Activated CD4-positive, alpha-beta memory T cell treated with anti-CD3 and anti-CD28 coated beads, Interleukin-2, amount 10 ng/mL, durations not matched to agents 7 days and 5 days (primary cell): ENCODE measurements at places on chromosomes 11 and 22.

DNA sequence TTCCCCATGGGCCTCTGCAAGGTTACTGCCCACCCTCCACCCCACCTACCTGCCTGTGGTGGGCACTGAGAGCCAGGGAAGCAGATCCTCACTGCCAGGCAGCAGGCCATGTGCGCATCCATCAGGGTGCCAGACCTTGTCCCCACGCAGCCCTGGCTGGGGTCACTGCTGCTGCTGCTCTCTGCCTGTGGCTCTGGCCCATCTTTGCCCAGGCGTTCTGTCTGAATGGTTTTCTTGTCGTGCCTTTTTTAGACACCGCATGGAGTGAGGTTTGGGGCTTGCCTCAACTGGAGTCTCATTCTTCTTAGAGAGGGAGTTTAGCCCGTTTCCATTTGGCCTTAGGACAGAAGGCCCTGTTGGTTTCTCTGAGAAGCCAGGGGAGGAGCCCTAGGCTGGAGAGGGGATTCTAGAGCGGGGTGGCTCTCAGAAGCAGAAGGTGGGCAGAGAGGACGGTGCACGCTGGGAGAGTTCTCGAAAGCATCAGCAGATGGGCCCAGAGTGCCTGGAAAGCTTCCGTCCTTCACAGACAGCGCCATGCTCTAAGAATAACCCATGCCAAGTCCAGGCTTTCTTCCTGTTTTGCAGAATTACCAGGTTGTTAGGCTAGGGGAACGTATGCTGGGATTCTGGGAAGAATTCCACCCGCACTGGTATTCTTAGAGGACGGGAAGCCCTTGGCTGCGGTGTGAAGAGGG lies 8.1 kb downstream of the TANGO2 start:
- H3K27ac ChIP-seq = no peak overlapping the region
- peaks cover 4% of the 10 kb centered on the region for H3K36me3 ChIP-seq
- no peak overlapping the region for H3K4me3 ChIP-seq
- peaks cover 36% of the 10 kb centered on the region for H3K4me1 ChIP-seq
- no peaks in the 10 kb centered on the region for H3K27me3 ChIP-seq
- no peak for DNase-seq

- peaks cover 51% of the 10 kb centered on the region for H3K36me3 ChIP-seq
- H3K4me3 ChIP-seq = no peak overlapping the region
- DNase-seq = no peak
- no peaks in the 10 kb centered on the region for H3K27me3 ChIP-seq
- H3K27ac ChIP-seq = no peak overlapping the region
These were observed 39.0 kb downstream of the GRAMD1B start for GRCh38 chr11:123469089-123469488.

- H3K27ac ChIP-seq = no peak overlapping the region
- no peak for DNase-seq
- no peaks in the 10 kb centered on the region for H3K36me3 ChIP-seq
- no peak overlapping the region for H3K4me3 ChIP-seq
- peaks cover 16% of the 10 kb centered on the region for H3K4me1 ChIP-seq
- no peaks in the 10 kb centered on the region for H3K27me3 ChIP-seq
These were observed 39.9 kb downstream of the CWC15 start for GRCh38 chr11:94933223-94934130.

- H3K4me3 ChIP-seq = no peak overlapping the region
- H3K4me1 ChIP-seq = no peaks in the 10 kb centered on the region
- H3K36me3 ChIP-seq = no peaks in the 10 kb centered on the region
These were observed 29.0 kb upstream of the API5 start for GRCh38 chr11:43282607-43283440.

DNA sequence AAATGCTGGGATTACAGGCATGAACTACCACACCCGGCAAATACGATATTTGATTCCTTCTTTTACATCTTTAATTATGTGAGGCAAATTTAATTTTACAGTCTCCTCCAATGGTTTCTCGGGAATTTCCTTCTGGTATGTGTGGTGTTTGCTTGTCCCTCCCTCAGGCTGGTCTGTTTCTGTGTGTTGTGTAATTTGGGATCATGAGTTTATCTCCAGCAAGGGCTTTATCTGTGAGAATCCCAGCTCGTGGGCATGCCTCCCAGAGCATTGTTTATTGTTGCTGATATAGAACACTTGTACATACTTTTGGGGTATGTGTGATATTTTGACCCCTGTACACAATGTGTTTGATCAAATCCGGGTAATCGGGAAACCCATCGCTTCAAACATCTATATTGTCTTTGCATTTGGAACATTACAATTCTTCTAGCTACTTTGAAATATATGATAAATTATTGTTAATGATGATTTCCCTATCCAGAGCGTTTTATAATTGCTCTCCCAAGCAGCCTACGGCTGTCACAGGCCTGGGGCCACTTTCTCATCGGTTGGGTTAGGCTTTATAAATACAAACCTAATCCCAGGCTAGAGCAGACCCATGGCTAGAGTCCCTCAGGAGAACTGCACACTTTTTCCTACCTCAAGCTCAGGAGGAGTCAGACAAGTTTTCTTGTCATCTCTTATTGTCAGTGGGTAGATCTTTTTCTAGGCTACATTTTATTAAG lies 15.0 kb upstream of the PRR5 start:
- peaks cover 3% of the 10 kb centered on the region for H3K27me3 ChIP-seq
- H3K4me1 ChIP-seq = peaks cover 43% of the 10 kb centered on the region
- DNase-seq = no peak
- no peak overlapping the region for H3K4me3 ChIP-seq
- no peak overlapping the region for H3K27ac ChIP-seq
- H3K36me3 ChIP-seq = peaks cover 4% of the 10 kb centered on the region

DNA sequence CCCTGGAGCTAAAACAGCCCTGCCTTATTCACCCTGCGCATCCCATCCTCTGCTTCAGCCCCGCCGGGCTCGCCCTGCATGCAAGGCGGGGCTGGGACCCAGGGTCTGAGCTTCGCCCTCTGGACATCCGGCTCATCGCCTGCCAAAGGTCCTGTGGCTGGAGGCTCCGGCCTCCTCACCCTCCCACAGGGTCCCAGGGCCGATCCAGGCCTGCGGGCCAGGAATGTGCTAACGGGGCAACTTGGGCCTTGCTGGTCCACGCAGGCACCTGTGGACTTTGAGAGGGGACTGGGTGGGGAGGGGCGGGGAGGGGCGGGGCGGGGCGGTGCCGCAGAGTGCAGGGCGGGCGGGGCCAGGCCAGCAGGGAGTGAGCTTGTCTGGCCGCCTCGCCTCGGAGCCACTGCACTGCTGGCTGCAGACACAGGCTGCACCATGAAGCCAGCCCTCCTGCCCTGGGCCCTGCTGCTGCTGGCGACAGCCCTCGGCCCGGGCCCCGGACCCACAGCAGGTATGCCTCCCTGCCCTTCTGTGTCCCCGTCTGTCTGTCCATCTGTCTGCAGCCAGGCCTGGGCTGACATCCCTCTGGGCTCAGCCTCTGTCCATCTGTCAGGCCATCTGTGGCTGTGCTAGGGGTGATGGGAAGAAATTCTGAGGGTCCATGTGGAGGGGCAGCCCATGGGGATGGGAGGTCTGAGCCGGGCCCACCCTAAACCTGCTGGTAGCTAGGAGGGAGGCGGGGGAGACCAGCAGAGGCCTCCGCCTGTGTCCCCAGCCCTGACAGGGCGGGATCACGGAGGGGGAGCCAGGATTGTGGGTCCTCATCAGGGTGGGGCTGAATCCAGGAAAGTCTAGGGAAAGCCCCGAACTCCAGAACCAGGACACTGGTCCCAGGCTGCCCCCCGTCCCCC lies at the start of gene SUSD2:
TSS of gene SUSD2 (plus strand) at position 400 of the 908 bp plus-strand sequence. CDS start at position 433, 33 bp downstream.
- DNase-seq = no peak
- no peak within 1 kb of the TSS for H3K27ac ChIP-seq

- DNase-seq = no peak
- no peaks in the 10 kb centered on the region for H3K27me3 ChIP-seq
- peaks cover 72% of the 10 kb centered on the region for H3K36me3 ChIP-seq
These were observed 92.0 kb downstream of the PPP6R3 start for GRCh38 chr11:68552542-68552941.

DNA sequence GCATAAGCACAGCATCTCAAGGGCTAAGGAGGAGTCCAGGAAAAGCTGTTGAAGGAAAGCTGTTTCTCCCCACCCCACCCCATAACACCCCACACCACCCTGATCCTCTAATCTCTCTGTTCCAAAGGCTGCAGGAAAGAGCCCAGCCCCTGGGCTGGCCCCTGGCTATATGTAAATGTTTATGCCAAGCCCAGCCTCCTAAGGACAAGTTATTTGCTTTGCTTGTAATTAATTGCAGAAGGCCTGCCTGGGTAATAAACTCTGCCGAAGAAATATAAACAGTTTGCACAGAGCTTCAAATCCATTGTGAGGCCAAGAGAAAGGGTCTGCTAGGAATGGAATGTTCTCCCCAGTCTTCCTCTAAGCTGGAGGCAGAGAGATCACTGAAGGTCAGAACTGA lies 21.2 kb downstream of the ARRB1 start:
- no peaks in the 10 kb centered on the region for H3K36me3 ChIP-seq
- H3K27me3 ChIP-seq = no peaks in the 10 kb centered on the region
- no peak overlapping the region for H3K27ac ChIP-seq
- no peak for DNase-seq

DNA sequence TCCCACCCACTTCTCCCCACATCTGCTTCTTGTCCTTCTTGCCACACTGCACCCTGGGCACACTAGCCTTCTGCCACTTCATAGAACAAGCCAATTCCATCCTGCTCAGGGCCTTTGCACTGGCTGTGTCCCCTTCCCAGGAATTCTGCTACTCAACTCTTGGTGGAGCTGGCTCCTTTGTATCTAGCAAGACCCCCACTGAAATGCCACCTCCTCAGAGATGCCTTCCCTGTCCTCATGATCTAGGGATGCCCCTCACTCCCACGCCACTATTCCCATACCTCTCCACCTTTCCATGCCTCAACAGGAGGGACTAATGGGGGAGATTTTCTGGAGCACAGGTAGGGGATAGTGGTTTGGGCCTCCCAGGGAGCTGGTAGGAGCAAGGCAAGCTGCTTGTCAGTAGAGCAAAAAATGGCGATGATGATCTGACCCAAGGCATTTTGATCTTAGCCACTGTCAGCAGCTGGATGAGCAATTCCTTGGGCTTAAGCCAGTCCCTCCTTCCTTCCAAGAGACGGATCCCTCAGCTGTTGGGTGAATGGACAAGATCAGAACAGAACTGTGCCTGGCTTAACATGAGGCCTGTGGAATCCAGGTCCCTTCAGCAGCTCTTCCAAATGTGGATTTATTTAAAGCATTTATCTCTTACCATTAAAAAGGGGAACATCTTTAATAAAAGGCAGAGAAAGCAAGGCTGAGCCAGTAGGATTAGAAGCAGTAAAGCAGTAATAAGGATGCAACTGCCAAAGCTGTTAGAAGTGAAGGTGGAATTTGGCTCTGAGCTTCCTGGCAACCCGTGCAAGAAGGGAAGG lies 4.0 kb upstream of the PRDM11 start:
- peaks cover 56% of the 10 kb centered on the region for H3K27me3 ChIP-seq
- H3K36me3 ChIP-seq = no peaks in the 10 kb centered on the region
- no peak overlapping the region for H3K4me3 ChIP-seq
- no peak overlapping the region for H3K27ac ChIP-seq
- peaks cover 28% of the 10 kb centered on the region for H3K4me1 ChIP-seq

DNA sequence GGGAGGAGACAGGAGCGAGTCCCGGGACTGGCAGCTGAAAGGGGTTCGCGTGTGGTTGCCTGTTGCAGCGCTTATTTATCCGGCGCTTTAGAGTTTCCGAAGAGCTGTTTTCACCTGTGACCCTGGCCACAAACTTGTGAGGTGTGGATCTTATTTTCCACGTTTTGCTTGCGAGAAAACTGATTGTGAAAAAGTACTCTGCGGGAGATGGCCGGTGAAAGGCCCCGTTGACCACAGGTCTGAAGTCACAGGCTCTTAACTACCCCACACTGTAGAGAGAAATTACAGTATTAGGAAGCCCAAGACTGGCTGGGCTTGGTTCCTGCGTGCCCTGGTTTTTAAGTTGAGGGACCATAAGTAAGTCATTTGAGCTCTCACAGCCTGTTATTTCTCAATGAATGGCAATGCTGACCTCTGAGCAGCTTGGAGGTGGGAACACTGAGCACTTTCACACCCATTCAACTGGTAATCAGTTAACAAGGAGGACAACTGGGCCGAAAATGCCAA lies 379 bp upstream of the RAB38 start:
- no peaks in the 10 kb centered on the region for H3K36me3 ChIP-seq
- H3K27ac ChIP-seq = no peak overlapping the region
- peaks cover 49% of the 10 kb centered on the region for H3K4me1 ChIP-seq
- DNase-seq = no peak

DNA sequence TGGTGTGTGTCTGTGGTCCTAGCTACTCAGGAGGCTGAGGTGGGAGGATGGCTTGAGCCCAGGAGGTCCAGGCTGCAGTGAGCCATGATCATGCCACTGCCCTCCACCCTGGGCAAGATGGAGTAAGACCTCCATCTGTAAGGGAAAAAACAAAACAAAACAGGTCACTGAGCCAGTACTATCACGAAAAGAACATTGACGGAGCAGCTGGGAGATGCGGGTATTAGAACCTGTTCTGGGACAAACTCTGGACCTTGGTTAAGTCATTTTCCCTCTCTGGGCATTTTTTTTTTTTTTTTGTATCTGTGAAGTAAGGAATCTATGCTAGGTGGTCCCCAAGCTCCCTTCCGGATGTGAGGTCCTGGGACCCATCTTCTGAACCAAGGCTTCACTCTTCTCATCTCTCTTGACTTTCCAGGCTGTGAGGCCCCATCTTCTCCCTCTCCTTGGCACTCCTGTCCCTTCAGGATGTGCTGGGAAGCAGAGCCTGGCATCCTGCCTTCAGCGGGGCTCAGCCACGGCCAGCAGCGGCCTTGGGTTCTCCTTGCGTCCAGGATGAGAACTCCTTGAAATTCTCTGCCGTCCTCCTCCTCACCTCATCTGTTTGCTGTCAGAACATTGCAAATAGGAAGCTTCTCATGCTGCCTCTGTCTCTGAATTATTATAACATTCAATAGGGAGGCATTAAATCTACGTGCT lies 130.8 kb downstream of the GRIK4 start:
- H3K36me3 ChIP-seq = no peaks in the 10 kb centered on the region
- peaks cover 10% of the 10 kb centered on the region for H3K27me3 ChIP-seq
- no peaks in the 10 kb centered on the region for H3K4me1 ChIP-seq
- DNase-seq = no peak

GRCh38 chr11:72241291-72241781 lies 2.6 kb downstream of the PHOX2A start:
- no peak overlapping the region for H3K27ac ChIP-seq
- H3K4me3 ChIP-seq = no peak overlapping the region
- peaks cover 21% of the 10 kb centered on the region for H3K4me1 ChIP-seq
- peaks cover 25% of the 10 kb centered on the region for H3K36me3 ChIP-seq
- DNase-seq = no peak
- H3K27me3 ChIP-seq = peaks cover 43% of the 10 kb centered on the region

GRCh38 chr22:35436421-35436820 lies 36.5 kb downstream of the MCM5 start:
- no peak for DNase-seq
- H3K4me1 ChIP-seq = no peaks in the 10 kb centered on the region
- no peaks in the 10 kb centered on the region for H3K27me3 ChIP-seq
- no peak overlapping the region for H3K4me3 ChIP-seq
- peaks cover 70% of the 10 kb centered on the region for H3K36me3 ChIP-seq
- no peak overlapping the region for H3K27ac ChIP-seq

GRCh38 chr22:35804421-35804820 lies 86.7 kb downstream of the APOL5 start:
- no peak overlapping the region for H3K4me3 ChIP-seq
- H3K27ac ChIP-seq = no peak overlapping the region
- no peak for DNase-seq
- H3K4me1 ChIP-seq = peaks cover 6% of the 10 kb centered on the region
- H3K36me3 ChIP-seq = no peaks in the 10 kb centered on the region
- H3K27me3 ChIP-seq = peaks cover 1% of the 10 kb centered on the region
